T47D (cell line): ENCODE measurements at places on chromosomes 12 and 14.

DNA sequence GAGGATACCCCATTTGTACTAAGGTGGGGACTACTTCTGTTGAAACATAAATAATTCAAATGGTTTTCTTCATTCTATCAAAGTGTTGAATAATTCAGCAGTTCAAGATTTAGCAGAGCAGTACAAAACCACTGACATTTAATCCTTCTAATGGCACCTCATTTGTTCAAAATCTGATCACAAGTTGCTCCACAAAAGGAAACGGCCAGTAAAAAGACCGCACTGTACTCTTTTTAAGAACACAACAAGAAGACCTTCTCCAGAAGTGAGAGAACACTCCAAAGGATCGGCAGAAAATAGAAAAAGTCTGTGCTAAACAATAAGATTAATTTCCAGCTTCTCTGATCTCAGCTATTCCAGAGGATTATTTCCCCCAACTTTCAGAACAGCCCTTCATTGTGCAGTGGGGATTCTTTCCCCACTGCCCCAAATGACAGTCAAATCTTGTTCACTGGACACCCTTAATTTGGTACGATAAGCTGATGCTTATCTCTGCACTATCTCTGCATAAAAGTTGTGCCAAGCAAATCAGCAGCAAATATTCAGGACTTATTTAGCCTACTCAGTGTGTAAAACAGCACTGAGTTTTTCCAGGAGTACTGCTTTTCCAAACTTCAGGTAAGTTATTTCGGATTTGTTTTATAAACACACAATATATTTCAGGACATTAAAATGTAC is 5.2 kb downstream of the MPHOSPH9 start:
- DNase-seq = no peak

- no peak for DNase-seq
These were observed 78.4 kb downstream of the PAPOLA start for GRCh38 chr14:96580566-96580965.

- no peak for DNase-seq
These were observed 510.4 kb downstream of the SLC16A7 start for GRCh38 chr12:60106214-60106613.

- no peak for DNase-seq
These were observed 161.7 kb upstream of the PARP11 start for GRCh38 chr12:4034921-4035320.

DNA sequence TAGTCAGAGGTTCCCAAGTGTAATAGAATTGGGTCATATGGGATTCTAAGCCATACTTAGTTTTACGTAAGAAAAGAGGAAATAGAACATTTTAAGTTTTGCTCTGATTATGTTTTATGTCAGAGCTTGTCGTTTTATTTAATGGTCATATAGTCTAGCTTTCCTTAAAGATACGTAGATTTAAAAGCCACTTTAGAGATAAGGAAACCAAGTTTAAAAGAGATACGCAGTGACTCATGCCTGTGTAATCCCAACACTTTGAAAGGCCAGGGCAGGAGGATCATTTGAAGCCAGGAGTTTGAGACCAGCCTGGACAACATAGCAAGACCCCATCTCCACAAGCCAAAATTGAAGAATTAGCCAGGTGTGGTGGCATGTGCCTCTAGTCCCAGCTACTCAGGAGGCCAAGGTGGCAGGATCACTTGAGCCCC is 19.5 kb downstream of the MAPK1IP1L start:
- no peak for DNase-seq

GRCh38 chr12:57096099-57096572 is 7.2 kb downstream of the NAB2 start:
- peak; percentile 79 for DNase-seq

GRCh38 chr12:52628841-52629240 is 10.5 kb upstream of the KRT73 start:
- DNase-seq = no peak

DNA sequence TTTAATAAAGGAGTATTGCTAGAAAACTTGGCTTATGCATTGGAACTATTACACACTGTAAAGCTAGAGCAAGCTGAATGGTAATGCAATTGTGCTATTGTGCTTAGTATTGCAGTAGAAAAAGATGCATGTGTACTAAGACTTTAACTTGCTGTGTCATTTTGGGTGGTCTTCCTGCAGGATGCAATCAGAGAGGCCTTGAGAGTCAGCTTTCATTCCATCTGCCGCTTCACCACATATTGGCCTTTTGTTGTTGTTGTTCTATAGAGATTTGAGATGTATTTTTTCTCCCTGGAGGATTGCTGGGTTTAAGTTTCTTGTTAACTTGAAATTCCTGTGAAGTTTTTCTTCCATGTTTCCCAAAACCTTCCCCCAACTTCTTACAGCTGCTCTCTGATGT is 449.7 kb downstream of the TMTC2 start:
- DNase-seq = no peak

GRCh38 chr14:68910540-68910939 is 68.6 kb downstream of the ACTN1 start:
- no peak for DNase-seq

GRCh38 chr14:30158299-30158698 is 230.7 kb upstream of the PRKD1 start:
- DNase-seq = no peak

DNA sequence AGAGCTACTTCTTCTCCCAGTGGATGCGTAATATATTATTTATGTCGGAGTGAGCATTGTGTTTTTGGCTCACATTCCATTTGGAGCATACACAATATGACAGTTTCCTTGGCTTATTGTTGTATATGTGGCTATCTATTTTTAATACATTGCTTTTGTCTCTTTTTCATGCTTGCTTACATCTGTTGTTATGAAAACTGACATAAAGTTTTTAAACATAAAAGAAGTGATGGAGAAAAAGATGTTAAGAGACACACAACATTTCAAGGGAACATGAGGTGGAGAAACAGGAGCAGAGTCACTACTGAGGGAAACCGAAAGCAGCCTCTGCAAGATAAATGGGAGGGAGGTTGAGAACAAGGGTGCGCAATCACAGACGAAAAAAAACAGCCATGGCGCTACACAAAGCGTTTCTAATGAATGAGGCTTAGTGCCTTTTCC is 228.4 kb upstream of the NPAS3 start:
- DNase-seq = no peak

DNA sequence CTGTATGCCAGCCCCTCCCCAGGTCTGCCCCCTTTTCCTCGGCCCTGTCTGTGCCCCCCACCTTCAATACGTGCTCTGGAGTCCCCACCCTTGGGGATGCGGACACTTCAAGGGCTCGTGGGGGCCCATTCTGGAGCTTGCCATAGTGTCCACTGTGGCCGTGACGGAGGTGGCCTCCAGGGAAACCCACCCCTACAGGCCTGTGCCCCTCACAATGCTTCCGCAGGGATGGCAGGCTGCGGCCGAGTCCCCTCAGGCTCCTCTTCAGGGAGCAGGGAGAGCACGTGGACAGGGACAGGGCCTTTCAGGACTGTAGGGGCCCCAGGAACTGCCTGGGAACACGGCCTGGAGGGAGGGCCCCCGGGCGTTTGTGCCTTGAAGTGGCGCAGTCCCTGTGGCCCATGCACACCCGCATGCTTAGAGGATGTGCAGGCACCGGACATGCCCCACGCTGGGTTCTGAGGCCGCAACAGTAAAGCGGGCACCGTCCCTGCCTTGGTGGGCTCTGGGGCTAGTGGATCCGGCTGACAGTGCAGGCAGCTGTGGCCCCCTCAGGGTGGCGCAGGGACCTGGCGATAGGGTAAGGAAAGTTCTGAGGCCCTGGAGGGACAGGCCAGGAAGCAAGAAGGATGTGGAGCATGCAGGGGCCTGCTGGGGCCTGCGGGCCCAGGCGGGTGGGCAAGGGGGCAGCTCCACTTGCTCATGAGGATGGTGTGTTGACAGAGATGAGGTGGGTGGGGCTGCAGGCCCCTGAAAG is 209.0 kb upstream of the RTL1 start:
- no peak for DNase-seq

- DNase-seq = no peak
These were observed 393.0 kb downstream of the BMP4 start for GRCh38 chr14:53563628-53564027.

GRCh38 chr12:104407922-104408321 is 48.8 kb upstream of the CHST11 start:
- DNase-seq = no peak

GRCh38 chr12:66751432-66752113 is 72.7 kb upstream of the GRIP1 start:
- no peak for DNase-seq

DNA sequence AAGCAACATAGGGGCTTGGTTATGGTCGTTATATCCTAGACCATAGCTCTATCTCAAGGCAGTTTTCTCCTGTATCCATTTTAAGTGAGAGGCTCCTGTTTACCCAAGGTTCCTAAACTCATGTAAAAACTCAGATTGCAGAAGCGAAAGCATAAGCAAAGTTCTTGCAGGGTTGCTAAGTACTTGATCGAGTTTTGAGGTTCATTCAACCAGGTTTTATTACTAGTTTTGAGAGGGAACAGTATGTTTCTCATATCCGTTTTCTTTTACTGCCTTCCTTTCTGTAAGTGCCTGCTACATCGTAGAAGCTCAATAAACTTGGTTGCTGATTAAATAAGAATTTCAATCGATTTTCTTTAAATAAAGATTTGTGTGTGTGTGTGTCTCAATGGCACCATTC is 5.1 kb downstream of the AKAP3 start:
- no peak for DNase-seq

DNA sequence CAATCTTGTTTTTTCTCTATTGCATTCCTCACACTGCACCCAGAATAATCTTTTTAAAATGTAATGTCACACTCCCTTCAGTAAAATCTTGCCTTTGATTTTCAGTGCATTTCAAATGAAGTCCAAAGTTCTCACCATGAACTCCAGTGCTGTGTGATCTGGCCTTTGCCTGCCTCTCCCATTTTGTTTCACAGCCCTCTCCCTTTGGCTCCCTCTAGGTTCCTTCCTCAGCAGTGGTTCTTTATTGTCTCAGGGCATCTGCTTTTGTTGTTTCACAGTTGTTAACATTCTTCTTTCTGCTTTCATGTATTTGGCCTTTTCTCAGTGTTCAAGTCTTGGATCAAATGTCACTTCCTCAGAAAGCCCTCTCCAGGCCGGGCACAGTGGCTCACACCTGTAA is 84.5 kb upstream of the AMN1 start:
- DNase-seq = no peak

GRCh38 chr14:55586411-55586810 is 6.4 kb downstream of the KTN1 start:
- no peak for DNase-seq

DNA sequence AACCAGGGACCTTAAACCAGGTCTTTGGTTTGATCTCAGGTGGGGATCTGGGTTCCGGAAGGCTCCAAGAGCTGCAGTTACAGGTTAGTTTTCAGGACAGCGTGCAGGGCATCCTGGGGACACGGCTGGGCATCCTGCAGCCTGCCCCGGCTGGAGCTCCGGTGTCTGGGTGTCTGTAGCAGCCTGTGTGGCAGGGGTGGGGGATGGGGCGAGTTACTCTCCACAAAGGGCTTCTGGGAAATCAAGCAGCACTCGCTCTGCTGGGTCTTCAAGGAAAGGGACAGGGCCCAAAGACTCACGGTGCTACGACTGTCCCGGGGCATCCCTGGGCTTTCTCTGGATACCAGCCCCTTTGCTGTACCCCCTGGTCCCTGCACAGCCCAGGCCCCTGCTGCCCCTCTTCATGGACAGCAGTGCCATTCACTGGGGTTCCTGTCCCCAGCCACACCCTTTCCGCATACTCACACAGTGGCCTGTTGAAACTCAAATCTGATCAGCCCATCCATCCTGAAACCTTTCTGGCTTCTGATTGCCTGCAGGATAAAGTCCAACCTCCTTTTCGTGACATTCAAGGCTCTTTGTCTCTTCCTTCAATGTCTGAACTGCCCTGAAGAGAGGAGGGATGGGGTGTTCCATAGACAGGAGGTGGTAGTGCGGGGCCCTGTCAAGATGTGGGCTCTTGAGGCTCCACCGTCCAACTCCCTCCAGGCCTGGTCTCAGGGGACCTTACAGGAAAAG is 22.2 kb upstream of the PPP1R13B start:
- no peak for DNase-seq

DNA sequence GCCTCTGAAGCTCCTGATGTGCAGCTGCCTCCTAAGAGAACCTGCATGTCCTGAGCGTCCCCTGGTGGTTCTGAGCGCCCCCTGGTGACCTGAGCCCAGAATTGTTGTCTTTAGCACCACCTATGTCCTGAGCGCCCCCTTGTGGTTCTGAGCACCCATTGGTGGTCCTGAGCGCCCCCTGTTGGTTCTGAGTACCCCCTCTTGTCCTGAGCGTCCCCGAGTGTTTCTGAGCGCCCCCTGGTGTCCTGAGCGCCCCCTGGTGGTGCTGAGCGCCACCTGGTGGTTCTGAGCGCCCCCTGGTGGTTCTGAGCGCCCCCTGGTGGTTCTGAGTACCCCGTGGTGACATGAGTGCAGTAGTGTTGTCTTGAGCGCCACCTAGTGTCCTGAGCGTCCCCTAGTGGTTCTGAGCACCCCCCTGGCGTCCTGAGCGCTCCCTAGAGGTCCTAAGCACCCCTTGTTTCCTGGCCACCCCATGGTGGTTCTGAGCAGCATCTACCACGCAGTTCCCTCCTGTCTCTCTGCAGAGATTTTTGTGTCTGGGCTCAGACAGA is 782.5 kb downstream of the TMEM121 start:
- DNase-seq = no peak

DNA sequence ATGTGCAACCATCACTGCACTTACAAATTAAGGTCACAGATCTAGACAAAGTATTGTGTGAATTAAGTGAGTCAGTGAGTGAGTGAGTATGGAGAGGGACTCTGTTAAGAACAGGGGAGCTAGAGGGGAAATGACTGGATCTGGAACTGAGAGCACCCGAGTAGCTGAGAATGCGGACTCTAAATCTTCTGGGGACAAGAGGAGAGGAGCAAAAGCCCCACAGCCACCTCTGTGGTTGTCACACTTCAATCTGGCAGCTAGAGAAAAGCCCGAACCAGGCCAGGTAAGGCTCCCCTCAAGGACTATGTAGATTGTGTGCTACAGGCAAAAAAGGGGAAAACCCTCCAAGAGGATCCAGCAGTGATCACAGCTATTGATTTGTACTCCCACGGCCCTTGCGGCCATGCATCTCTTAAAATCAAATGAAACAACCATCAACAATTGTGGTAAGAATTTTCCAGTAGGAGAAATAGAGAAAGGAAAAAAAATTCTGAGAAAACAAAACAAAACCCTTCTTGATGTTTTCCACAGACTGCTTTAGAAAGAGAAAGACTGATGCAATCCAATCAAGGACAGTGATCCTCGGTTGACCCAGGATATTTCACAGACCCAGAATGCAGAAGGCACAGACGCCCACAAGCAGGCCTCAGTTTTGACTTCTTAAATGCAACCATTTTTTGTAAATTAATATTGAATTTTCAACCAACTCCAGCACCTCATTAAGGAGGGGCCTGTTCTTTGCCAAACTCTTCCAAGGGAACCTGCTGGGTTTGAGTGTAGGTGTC is 109.6 kb downstream of the SLC38A6 start:
- no peak for DNase-seq
